ENCODE measurements at places on chromosomes 11 and 22. TPM values are rescaled to one million over a fixed set of nuclear protein-coding genes. Genes with fewer than 3 reads are reported as not detected.

Gene CTSC
- total RNA-seq: 117 TPM

Gene FREY1
- 1.00 TPM for total RNA-seq

Gene OR2AG2
- total RNA-seq: under 0.01 TPM

Gene IL18BP
- total RNA-seq: 1.7 TPM

Gene BAD
- total RNA-seq: 58.2 TPM

Gene TRIM48
- not detected for total RNA-seq

Gene TRIM51
- total RNA-seq: not detected

Gene AMOTL1
- total RNA-seq: 49.5 TPM

Gene MEN1
- 14.0 TPM for total RNA-seq

Gene CATSPERZ
- not detected for total RNA-seq

Gene RAG2
- not detected for total RNA-seq

Gene GLYAT
- total RNA-seq: not detected

Gene ART1
- total RNA-seq: not detected

Gene FOLR1
- not detected for total RNA-seq

Gene OOSP2
- not detected for total RNA-seq

Gene POU2AF2
- not detected for total RNA-seq

Gene CYB5R2
- 6.9 TPM for total RNA-seq

Gene NAV2
- total RNA-seq: 4.1 TPM

Gene SPECC1L
- total RNA-seq: 35.4 TPM

Gene GPHA2
- total RNA-seq: not detected
